ENCODE measurements at places on chromosomes 2 and 18.
A peak's percentile ranks its signal among the peaks of the same experiment; 100 is the strongest.

GRCh38 chr2:202109139-202109736 is 36.2 kb downstream of the KIAA2012 start:
- DNase-seq, result no peak

DNA sequence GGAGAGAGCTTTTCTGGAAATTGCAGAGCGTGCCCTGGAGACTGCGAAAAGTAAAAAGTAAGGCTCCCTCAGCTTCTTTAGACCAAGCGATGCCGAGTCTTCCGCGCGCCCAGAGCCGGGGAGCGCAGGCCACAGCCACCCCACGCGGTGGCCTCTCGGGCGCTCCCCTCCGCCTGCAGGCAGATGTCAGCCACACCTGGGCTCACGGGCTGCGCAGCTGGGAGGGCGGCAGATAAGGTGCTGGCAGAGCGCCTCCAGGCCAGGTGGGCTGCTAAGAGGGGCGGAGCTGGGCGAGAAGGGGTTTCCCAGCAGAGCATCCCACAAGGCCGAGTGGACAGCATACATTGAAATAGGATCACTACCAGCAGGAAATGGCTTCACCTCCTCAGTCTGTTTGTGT is 81.7 kb downstream of the ARHGEF4 start:
- DNase-seq, result no peak

DNA sequence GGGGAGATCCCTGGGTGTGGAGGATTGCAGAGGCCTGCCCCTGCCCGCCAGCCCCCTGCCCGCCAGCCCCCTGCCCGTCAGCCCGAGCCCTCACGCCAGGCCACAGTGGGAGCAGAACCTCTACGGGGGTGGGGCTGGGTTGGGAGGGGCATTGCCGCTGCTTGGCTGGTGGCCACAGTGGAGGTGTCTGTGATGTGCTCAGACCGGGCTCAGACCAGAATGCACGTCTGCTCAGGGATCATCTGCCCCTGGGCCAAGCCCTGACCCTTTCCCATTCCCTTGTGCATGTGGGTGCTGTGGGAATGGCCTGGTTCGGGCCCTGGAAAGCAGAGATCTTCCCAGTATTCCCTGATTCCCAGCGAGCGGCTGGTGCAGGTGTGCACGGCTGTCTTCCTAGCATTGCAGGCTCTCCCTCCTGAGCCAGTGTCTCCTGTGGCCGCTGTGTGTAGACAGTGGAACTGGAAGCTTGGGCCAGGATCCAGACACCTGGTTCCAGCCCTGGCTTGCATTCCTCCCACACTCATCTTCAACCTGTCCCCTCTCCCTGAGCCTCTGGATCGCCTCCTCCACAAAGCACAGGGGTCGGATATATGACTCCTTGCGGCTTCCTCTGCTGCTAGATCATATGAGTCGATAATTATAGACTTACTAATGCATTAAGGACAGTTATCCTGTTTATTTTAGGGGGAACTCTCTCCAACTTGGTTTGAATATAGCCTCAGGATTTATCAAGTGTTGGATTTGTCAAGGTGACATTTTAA is 161.6 kb downstream of the LDLRAD4 start:
- no peak for DNase-seq

GRCh38 chr2:65057391-65058052 is 1.3 kb downstream of the CEP68 start:
- no peak for DNase-seq

- no peak for DNase-seq
Measured at GRCh38 chr18:46910856-46911255, 6.5 kb downstream of the PIAS2 start.

DNA sequence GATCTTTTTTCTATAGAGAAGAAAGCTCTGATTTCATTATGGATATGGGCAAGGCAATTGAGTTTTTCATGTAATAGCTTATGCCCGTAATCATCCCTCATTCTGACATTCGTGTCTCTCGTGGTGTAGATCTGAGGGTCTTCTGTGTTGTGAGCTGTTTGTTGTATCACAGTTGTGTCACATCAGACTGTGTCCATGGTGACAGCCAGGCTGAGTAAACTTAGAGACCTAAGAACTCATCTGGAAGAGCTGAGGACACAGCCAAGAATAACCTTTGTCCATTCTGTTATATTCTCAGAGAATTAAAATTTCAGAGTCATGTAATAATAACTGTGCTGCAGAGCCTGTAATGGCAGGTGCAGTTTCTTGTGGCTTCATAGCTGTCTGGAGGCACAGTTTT is 116.5 kb downstream of the ATP9B start:
- DNase-seq, result no peak

DNA sequence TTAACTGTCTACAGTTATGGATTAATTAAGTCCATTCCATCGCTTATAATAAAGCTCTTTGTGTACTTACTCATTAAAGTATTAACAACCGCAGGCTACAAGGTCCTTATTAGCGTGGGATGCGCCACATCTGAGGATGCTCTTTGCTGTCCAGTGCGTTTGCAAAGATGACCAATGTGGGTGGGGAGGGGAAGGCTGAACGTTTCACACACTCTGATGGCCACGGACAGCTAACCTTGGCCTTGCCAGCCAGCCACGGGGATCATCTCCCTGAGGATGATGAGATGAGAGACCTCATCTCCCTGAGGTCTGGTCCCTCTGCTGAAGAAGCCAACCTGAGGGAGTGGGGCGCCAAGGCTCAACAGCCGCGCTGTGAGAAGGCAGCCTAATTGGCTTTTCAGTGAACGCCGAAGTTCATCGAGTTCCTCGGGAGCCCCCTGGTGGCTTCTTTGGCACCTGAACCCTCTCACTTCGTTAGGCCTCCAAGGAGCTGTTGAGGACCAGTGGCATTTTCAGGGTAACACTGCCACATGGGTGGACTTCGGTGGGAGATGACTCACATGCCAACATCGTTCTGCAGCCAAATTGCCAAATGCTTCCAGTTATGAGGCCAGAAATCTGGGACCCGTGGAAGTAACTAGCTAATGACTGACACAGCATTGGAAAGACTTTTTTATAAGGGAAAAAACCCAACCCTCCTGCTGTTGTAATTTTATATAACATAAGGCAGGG is 69.3 kb upstream of the SEC11C start:
- DNase-seq, result peak; percentile 85

DNA sequence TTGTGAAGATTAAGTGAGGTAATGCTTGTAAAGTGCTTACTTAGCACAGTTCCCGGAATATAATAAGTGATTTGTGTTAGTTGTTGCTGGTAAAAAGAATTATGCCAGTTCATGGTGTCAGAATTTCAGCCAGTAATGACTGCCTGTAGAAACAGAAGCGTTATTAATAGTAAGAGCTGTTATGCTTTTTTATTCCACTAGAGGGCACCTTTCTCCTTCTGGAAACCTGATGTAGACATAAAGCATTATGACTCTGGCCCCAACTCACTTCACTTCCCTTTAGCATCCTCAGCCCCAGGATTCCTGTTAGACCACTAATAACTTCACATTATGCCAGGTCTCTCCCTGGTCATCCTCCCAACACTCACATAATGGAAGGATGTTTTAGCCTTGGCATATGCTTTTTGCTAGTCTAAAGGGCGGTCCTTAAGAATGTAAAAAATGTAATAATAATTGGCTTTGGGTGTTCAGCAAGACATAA is 34.9 kb downstream of the C18orf54 start:
- DNase-seq, result peak; percentile 1

DNA sequence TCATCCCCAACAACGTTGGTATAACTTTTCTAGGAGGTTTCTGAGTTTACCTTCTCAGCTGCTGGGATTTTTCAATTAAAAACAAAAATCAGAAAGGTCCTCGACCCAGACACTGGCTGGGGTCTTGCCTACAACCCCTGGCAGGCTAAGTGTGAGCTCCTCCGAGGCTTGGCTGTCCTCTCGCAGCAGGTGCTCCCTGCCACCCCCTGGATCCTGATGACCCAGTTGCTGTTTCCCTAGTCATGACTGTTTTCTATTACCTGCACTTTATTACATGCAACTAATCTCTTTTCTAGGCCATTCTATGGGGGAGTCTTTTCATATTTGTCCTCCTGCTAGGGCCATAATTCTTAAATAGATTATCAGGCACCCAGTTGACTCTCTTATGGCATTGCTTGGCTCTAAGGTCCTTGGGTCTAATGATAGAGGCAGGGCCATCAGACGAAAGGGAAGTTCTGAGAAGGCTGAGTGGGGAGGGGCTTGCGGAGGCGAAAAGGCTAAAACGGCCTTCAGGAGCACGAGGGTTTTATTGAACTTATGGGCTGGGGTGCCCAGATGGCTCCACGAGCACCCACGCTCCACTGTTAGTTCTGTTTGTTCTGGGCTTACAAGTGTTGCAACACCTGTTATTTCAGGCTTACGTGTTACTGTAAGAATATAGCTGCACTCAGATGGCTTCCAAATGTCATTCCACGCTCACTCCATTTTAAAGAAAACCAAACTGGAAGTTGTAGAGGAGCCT is 166.0 kb downstream of the NCK2 start:
- DNase-seq, result no peak

DNA sequence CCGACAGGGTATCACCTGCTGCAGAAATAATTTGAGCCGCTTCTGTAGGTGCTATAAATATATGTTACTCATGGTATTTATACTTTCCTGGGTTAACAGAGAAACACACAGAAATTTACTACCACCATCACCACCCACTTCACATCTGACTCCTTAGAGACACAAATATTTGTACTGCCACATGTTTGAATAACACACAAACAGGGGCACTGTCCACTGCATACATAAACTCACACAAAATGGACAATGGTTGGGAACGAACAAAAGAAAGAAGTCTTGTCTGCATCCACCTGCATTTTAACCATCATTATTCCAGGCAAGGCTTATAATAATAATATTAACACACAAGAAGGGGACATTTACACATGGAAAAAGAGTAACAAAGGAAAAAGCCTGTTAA is 24.0 kb downstream of the IMMT start:
- no peak for DNase-seq

DNA sequence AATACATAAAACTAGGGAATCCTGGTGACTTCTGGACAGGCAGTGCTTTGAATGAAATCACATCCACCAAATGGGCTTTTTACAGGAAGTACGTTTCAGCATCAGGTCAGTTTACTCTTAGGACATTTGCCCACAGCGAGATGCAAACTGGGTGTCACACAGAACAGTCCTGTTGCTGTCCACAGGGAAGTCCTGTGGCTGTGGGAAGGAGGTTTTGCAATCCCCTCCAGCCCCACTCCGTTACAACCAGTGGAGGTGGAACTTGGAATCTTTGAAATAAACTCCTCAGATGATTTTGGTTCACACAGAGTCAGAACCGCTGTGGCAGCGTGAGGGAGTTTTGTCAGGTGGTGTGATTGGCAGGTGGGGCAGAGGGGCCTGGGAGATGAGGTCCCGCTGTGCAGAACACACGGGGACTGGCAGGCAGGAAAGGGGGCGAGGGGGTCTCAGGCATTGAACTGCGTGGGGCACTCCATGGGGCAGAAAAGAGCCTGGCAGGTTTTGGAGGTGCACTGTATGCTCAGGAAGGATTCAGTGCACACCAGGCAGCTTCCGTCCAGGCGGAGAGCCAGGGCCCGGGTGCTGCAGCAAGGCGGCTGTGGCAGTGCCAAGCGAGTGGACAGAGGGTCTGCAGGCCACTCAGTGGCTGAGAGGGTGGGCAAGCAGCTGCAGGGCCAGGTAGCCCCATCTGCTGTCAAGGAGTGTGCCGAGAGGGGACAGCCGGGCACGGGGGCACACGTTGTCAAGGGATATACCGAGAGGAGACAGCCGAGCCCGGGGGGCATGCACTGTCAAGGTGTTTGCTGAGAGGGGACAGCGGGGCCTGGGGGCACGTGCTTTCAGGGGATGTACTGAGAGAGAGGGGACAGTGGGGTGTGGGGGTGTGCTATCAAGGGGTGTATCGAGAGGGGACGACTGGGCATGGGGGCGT is 148.7 kb downstream of the LDLRAD4 start:
- DNase-seq, result no peak

DNA sequence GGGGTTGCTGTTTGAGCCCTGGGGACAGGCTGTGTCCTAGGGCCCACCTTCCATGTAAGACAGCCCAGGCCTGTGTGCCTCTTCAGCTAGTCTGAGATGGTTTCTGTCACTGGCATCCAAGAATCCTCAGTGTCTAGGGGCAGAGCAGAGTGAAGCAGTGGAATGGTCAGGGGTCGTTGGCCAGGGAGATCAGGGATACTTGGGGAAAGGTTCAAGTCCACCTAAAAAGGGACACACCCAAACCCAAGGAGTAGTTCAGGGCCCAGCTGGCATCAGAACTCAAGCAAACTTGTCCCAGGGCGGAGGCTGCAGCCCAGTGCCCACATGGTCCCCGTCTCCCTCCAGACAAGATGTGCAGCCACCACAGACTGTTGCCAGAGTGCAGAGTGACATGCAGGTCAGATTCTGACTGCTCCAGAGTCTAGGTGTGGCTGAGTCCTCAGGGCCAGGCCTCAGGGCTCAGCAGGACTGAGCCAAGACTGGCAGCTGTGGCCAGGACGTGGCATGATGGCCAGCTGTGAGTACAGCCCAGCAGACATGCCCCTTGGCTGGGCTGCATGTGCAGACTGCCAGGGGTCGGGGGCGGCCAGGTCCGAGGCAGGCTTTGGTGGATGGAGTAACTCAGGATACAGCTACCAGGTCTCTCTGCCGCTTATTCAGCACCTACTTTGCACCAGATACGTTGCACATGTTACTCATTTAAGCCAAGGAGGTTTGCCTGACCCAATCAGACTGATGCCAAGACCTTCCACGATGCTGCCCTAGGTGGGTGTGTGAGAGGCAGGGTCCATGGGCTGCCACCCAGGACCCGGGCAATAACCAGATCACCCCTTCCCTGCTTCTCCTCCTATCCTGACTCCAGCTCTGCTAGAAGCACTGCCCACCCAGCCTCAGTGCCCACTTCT is 146.6 kb downstream of the SMAD7 start:
- no peak for DNase-seq

DNA sequence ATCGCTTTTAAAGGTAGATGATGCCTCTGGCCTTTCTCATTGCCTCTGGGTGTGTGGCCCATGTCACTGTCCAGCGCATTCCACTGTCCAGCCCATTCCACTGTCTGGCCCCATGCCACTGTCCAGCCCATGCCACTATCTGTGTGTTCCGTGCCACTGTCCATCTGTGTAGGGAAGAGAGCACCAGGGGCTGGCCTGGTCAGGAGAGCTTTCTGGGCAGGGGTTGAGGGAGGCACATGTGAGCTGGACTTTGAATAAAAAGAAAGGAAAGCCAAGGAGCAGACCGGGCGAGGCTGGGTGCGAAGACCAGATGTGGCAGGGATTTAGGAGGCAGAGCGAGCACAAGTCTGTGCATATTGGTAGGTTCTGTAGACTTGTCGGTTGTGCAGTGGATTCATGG is 236.2 kb downstream of the NEDD4L start:
- DNase-seq, result no peak

- DNase-seq, result no peak
Measured at GRCh38 chr2:160085662-160086061, 23.2 kb upstream of the PLA2R1 start.

- DNase-seq, result no peak
Measured at GRCh38 chr2:20496076-20496872, 49.4 kb downstream of the RHOB start.

- DNase-seq, result no peak
Measured at GRCh38 chr2:240589375-240589774, 2.8 kb downstream of the CAPN10 start.

GRCh38 chr2:145744541-145745386 is 1224.8 kb upstream of the ZEB2 start:
- DNase-seq, result no peak

DNA sequence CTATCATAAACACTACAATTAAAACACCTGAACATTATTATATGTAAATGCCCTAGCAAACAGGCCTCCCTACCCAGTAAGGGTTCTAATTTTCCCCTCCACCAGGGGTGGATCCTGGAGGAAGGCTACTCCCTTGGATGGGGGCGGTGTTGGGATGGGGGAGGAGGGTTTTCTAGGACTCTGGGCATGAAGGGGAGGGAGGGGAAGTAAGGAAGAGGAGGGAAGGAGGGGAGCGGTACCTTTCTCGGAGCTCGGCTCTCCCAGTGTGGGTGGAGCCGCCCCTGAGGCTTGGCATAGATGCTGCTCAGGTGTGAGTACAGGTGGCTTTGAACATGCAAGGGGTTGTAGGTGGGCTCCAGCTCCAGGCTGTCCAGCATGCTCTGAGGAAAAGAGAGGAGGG is 5.4 kb downstream of the DOK1 start:
- DNase-seq, result no peak

All from NCI-H1048 (cell line).